T1000 (cell line): ENCODE measurements at places on chromosomes 6 and 20.

- DNase-seq: no peak
Measured at GRCh38 chr20:50220894-50221365, 30.3 kb downstream of the CEBPB start.

DNA sequence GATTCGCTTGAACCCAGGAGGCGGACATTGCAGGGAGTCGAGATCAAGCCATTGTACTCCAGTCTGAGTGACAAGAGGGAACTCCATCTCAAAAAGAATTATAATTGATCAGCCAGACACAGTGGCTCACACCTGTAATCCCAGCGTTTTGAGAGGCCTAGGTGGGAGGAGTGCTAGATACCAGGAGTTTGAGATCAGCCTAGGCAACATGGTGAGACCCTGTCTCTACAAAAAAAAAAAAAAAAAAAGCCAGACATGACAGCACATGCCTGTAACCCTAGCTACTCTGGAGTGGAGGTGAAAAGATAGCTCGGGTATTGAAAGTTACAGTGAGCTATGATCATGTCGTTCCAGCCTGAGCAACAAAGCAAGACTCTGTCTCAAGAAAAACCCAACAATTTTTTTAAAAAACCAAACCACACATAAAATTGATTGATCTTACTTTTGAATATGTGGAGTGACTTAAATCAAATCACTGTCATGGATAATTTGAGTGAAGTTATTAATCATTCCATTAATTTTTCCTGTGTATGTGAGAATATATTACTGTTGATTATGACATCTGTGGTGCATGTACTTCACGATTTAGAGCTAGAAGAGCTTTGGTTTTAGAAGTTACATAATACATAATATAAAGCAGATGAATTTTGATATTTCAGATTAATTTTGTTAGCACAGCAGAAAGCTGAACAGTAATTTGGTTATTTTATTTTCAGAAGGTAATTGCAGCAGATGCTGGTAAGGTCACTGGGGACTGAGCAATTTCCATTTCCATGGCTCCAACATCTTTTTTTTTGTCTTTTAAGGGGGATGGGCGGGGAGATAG lies 34.4 kb downstream of the NCOA7 start:
- no peak for DNase-seq

- DNase-seq: no peak
Measured at GRCh38 chr6:6869094-6869493, 238.7 kb upstream of the RREB1 start.

- DNase-seq: no peak
Measured at GRCh38 chr6:45075246-45075645, 252.9 kb upstream of the RUNX2 start.

- no peak for DNase-seq
Measured at GRCh38 chr6:25105070-25105925, 169.5 kb upstream of the RIPOR2 start.

DNA sequence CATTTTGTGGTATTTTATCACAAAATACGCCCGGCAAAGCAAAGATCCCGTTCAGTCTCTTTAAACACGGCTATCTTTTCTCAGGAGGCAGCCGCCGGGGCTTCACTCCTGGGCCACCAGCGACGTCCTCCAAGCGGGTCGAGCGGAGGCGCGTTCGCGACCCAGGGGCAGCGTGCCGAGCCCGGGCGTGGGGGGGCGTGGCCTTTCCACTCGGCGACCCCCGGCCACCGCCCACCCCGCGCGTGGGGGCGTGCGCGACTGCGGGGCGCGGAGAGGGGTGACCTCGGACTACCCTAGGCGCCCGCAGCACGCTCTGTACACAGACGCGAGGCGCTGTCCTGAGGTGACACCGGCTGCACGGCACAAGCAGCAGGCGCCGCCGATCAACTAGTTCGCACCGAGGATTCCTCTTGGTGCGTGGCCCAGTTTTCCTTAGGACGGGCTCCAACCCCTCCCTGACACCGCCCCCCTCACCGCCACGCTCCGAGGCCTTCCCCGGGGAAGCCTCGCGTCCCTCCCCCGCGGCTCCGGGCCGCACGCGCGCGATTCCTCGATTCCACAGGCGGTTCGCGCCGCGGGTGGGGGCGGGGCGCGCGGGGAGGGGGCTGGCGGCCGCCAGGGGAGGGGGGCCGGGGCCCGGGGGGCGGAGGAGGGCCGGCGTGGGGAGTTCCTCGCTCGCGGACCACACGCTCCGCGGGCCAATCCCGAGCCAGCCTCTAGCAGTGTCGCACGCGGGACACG lies 1.1 kb upstream of the JARID2 start:
- DNase-seq: peak; percentile 63

DNA sequence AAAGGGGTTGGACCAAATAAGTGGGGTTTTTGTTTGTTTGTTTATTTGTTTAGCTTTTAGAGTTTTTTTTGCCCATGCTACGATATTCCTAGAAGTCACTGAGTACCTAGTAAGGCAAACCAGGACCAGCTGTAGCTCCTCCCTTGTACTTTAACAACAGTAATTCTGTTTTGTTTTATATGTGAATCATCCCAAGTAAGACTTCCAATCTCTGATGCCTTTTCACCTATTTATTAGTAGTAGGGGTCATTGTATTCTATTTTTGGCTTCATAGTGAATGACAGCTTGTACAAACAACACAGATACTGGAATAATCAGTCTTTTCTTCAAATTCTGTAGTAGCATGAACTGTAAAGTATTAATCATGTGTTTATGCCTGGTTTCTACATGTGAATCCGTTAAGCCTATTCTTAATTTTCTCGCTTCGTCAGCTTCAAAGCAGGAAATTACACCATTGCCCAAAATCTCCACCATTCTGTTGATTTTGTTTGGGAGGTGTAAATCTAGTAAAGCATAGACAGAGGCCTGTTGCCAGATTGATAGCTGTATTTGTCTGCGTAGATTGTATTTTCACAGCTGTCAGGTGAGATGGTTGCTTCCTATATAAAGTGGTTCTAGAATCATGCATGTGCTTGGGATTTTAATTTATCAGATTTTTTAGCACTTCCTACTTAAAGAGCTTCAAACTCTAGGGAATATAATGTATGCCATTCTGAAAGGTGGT lies 151.5 kb upstream of the FLRT3 start:
- DNase-seq: no peak

DNA sequence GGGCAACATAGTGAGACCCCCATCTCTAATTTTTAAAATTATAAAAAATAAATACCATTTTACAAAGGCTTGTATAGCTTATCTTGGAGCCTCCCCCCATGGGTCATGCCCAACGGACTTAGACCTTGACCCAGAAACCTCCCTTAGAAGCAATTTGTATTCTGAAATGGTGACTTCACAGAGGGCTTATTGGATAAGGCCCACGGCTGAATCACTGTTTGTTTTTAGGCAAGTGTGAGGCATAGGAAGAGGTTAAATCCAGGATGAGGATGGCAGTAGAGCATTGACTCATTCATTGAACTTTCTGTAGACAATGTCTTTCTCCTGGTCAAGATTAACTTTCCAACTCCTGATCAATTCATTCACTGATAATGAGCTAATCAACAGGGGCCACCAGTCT lies 6.2 kb upstream of the SNAI1 start:
- no peak for DNase-seq

GRCh38 chr20:41138475-41139226 lies 1.3 kb downstream of the PLCG1 start:
- no peak for DNase-seq

- no peak for DNase-seq
Measured at GRCh38 chr20:58188527-58188926, 39.9 kb downstream of the ANKRD60 start.

DNA sequence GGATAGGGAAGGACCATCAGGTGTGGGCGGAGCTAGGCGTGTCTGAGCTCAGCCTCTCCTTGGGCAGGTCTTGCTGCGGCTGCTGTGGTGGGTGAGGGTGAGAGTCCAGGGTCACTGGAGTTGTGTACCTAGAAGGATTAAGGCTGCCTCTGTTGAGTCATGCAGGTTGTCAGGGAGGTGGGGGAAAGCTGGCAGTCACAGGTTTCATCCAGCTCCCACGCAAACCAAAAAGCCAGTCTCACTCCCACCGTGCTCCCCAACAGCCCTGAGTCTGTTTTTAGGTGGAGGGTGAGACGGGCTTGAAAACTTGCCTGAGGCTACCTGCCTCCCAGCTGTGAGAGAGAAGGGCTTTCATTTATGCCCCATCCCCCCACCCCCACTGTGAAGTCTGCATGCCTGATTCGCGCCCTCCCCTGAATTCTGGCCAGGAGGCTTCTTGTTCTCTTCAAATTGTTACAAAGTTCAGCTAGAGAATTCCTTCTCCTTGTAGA lies 161.5 kb downstream of the MYLK4 start:
- DNase-seq: no peak

DNA sequence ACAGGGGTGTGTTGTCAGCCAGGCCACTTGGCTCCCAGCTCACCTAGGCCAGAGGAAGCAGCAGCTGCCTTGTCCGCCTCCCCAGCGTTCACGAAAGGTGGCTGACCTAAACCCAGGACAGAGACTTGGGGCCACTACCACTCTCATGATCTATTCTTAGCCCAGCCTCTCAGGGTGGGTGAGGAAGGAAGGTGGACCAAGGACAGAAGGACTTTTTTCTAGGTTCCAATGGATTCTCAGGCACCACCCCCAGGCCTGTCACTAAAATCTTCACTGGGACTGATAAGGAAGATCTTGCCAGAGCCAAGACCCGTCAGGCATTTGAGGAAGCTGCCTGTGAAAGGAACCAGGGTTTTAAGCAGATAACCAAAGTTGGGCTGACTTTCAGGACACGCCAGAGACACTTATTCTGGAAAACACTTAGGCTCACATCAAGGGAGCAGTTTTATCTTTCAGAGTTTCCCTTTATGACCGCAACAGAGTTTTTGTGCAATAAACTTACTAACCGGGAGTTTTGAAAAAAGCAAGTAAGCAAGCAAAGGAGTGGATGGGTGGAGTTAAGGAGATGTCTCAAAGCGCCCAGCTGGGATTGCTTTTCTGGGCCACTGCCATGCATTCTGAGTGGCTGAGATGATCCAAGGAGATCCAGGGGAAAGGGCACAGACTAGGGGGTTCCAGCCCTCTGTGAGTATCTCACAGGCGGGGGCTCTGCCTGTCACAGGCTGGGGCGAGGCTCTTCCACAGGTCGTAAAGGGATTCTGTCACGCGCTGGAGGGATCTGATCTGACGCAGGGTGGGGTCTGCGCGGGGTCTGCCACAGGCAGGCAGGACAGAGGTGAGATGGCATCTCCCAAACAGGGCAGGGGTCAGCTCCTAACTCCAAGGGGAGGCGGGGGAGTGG lies 989 bp downstream of the FITM2 start:
- peak; percentile 52 for DNase-seq

DNA sequence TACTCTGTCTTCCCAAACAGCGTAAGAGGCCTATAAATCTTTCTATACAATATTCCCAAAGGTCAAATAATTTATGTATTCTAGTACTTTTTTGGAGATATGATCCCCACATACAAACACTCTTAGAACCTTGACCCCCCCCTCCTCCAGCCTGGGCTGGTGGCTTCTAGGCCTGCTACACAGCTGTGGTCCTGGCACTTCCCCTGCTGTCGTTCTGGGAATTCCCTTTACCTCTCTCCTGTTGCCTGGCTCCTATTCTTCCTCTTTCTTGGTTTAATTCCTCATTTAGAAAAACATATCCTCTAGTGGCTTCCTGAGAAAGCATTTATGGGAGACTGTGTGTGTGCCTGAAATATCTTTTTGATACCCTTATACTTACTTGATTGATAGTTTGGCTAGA lies 4.1 kb upstream of the TXLNB start:
- no peak for DNase-seq

- DNase-seq: peak; percentile 80
Measured at GRCh38 chr20:46558511-46558959, 8.1 kb upstream of the OCSTAMP start.

GRCh38 chr6:74420221-74420620 lies 724.2 kb downstream of the CD109 start:
- no peak for DNase-seq

DNA sequence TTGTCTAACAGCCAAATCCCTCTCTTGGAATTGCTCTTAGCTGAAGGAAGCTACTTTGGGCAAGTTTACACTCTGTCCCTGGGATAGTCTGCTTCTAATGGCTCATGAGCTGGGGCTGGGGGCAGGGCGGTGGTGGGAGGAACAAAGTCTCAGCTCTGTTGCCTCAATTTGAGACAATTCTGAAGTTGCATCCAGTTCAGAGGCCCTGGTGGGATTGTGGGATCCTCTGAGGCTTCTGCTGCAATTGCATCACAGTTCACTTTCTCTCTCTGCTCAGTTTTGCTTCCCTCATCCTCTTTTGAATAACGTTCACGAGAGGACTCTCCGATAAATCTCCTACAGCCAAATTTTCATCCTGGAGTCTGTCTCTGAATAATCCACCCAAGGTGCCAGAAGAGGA lies 440.6 kb upstream of the SLC35B3 start:
- no peak for DNase-seq

DNA sequence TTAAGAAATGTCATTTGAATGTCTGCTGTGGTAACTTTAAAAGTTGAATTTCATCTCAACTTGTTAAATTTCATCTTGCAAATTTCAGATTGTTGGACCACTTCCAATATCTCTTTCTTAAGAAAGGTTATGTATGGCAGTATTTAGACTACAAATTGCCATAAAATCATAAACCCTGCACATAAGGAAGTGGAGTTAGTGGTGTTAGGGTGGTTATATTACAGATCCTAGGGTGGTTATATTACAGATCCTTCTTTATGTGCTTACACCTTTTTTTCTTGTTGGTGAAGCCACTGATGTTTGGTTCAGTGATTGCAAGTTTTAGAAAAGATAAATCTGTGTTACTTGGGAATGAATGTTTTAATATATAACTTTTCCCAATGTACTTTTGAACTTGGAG lies 9.0 kb downstream of the DSE start:
- no peak for DNase-seq
